Caudate nucleus (tissue), 63 donors: ENCODE measurements at places on chromosomes 11 and 22.

- no peak for DNase-seq
Measured at GRCh38 chr22:45376009-45376408, 37.4 kb downstream of the SMC1B start.

GRCh38 chr11:72613977-72614376 lies 60.2 kb downstream of the PDE2A start:
- DNase-seq, result peak; percentile 85

- no peak for DNase-seq
Measured at GRCh38 chr22:30439836-30440235, 14.3 kb downstream of the MTFP1 start.

DNA sequence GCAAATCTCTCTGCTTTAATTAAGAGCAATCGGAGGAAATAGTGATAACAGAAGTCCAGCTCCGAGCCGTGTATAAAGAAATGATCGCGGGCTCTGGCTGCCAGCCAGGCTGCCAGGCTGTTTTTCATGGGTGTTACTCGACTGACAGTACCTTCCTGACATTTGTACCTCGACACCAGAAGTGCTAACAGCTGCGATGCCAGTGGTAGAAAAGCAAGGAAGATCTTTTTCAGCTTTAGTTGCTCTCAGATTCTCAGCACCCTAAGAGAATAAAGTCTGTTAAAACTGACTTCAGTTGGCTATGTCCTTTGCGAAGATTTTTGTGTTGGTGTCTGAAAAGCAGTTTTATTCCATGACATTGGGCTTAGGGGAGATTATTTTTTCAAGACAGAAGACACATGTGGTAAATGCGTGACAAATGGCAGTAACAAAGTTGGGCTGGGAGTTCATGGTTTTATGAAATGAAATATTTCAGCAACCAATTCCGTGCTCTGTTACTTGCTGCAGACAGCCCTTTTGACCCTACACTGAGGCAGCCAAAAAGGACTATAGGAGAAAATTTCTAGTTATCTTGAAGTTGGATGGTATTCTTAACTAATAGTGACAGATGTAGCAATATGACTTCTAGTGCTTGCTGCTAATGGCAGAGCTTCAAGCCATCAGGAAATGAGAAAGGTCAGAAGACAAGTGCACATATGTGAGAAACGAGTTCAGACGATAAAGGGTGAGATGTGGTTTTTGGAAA lies 296.2 kb downstream of the CNTN5 start:
- DNase-seq, result no peak

DNA sequence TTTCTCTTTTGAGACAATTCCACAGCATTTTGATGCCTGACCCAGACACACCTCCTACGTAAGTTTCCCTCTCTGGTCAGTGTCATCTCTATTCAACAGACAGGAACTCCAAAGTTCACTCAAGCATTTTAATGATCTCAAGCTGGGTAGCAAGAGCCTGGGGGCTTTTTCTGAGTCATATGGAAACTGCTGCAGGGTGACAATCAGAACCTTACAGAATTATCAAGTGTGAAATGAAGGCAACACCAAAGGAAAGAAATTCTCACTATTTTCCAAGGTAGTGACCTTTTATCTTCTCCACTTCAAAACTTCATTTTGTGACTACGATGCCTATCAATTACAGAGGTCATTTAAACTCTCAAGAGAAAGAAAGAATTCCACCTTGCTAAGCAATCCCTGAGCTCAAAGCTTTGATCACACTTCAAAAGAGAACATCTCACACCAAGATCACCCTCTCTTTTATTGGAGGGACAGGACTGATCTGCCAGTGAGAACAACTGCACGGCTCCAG lies 229.0 kb upstream of the ZC3H12C start:
- no peak for DNase-seq
